CD4-positive, alpha-beta T cell treated with Interleukin-2 at 100 ng/mL for 4 hours (primary cell): ENCODE measurements at places on chromosomes 12 and 14.

DNA sequence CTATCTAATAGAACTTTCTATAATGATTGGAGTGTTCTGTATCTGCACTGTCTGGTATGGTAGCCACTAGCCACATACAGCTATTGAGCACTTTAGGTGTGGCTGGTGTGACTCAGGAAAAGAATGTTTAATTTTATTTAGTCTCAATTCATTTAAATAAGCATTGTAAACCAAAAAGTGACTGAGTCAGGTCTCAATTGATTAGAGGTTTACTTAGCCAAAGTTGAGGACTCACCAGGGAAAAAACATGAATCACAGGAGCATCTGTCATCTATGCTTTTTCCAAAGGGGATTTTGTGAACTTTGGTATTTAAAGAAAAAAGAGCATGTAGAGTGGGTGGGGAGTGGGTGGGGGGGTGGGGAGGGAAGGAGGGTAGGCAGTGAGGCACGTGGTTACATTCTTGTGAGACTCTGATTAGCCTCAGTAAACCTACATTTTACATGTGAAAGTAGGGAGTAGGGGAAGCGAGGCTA, 473.1 kb downstream of the ATP23 start:
- no peak for DNase-seq

- no peak for DNase-seq
Measured at GRCh38 chr14:92400579-92401444, 77.8 kb downstream of the SLC24A4 start.

DNA sequence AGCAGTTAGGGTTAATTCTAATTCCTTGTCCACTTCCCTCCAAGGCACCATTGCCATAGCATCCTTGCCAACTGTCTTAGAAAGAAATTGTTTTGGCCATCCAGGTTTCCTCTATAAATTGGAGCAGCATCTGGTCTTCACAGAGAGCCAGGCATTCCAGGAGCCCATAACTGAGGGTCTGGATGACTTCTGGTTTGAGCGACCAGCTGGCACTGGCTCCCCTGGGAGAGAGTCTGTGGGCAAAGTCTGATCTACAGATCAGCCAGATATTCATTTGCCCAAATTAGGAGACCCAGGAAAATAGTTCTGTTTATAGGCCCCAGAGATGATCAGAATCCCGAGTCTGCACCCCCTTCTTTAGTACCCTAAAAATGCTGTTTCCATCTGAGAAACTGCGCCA, 16.0 kb downstream of the VSX2 start:
- DNase-seq, result no peak

DNA sequence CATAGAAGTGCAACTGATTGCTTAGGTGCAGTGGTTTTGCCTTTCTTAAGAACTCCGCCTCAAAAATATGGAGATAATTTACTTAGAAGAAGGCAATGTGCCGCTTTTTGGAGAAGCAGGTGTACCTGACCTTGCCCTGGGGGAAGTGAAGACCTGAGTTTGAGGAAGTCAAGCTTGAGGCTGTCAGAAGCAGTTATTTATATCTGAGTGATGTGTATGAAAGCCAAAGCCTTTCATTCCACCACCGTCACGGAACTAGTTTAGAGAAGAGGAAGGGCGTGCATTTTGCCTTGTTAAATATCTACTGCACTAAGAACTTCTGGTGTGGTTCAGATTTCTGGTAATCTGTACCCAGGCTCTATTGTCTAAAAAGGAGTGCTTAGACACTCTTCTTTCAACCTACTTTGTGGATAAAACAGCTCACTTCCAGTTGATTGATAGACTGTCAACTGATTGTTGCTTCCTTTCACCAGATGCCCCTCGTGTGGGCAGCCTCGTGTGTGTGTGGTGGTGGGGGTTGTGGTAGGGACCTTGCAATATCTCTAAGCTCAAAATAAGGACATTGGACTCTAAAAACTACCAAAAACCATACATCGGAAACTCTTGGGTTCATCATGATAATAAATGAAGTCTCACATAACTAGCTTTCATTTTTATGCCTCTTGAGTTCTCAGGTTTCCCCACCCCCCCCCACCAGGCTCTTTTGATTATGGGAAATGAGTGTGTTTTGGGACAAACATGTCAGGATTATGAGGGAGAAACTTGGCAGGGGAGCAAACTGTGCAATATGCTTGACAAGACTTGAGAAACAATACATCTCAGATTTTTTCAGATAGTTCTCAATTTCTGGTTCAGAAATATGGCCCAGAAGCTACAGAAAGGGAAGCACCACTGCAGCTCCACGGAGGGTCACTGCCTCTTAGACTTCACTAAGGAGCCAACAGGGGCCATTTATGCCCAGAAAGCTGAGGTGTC, 78.6 kb downstream of the ARF6 start:
- peak; percentile 80 for DNase-seq

DNA sequence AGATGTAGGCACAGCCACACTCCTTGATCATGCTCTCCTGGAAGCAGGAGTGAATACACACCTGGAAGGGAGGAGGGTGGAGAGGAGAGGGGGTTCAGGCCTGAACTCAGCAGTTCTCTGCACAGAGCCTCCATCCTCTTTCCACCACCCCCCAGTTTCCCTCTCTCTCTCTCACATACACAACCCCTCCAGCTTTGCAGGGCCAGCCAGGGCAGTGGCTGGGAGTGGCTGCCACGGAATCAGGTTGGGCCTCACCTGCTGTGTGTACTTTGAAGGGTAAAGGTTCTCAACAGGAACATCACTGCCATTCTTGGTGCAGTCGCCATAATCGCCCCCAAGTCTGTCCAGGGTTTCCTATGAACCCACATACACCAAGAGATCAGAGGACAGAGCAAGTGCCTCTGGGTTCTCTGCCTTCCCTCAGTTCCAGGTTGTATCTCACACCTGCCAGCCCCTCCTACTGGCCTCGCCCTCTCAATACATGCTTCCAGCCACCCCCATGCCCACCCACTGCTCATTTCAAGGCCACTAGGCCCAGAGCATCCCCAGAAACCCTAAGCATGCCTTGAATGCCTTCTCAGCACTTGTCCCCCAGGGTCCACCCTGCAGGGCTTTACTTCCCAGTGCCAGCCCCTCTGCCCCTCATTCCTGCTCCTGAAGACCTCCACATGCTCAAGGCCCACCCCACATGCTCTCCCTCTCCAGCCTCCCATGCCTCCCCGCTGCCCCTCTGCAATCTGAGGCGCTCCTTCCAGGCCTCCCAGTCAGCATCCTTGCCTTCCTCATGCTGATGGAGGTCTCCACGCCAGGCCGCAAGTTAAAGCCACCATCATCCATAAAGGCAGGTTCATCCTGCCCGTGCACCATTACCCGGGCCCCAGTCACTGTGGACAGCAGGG, 12.9 kb upstream of the TNFRSF1A start:
- no peak for DNase-seq

- no peak for DNase-seq
Measured at GRCh38 chr14:24848102-24848790, 201.7 kb downstream of the STXBP6 start.

GRCh38 chr14:52063052-52063462, 5.8 kb downstream of the NID2 start:
- DNase-seq, result no peak

DNA sequence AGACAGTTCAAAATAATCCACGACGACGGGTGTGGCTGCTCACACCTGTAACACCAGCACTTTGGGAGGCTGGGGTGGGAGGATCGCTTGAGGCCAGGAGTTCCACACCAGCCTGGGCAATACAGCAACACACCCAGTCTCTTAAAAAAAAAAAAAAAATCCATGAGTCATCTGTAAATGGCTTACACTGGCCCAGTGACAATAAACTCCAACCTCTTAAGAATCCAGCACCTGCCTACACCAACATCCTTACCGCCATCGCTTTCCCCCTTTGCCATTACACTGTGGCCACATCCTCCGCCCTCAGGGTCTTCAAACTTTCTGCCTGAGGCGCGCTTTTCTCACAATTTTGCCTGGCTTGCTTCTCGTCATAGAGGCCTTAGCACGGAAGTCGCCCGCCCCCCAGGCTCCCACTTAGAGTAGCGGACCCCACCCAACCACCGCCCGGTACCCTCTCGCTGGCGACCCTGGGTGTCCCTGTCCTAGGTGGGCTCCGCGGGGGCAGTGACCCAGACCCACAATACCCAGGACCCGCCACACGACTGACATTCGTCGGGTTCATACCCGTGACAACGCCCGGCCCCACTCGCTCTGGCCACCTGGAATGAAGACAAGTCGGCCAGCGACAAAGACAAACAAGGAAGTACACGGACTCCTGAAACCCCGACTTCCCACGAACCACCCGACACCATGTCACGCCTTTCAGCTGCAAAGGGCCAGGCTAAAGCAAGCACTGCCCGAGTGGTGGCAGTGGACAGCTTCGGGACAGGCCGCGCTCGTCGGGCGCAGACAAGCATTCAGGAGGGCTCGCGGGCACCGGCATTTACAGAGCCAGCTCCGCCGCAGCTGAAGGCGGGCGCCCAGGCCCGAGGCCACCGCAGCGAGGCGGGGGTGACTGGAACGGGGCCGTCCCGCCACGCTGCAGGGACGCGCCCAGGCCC, 636 bp downstream of the GOLGA3 start:
- DNase-seq, result peak; percentile 27

- DNase-seq, result no peak
Measured at GRCh38 chr12:77047341-77048109, 17.8 kb downstream of the E2F7 start.

DNA sequence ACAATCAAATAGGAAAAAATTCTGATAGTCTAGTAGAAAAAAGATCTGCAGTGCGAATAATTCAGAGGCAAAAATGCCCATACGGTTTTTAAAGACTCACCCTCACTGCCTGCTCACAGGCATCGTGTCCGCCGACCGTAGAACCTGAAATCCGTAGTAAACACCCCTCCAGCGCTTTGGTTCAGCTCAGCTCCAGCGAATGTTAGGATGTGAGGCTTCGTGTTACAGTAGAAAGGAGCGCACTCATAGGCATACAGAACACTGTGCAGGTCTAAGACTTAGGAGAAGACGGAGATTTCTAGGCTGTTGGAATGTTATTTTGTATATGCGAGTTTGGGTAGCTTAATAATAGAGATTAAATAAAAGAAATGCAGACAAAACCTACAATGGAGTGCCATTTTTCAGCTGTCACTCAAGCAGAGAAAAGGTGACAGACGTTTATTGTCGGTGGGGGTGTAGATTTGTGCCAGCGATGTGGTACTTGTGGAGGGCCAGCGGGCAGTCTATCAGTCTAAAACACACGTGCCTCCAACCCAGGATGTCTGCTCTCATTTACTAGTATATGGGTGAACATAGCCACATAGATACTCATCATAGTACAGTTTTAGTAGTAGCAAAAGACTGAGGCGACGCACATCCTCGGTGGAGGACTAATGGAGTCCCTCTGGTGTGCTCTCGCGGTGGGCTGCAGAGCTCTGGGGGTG, 25.7 kb downstream of the SFSWAP start:
- DNase-seq, result no peak

DNA sequence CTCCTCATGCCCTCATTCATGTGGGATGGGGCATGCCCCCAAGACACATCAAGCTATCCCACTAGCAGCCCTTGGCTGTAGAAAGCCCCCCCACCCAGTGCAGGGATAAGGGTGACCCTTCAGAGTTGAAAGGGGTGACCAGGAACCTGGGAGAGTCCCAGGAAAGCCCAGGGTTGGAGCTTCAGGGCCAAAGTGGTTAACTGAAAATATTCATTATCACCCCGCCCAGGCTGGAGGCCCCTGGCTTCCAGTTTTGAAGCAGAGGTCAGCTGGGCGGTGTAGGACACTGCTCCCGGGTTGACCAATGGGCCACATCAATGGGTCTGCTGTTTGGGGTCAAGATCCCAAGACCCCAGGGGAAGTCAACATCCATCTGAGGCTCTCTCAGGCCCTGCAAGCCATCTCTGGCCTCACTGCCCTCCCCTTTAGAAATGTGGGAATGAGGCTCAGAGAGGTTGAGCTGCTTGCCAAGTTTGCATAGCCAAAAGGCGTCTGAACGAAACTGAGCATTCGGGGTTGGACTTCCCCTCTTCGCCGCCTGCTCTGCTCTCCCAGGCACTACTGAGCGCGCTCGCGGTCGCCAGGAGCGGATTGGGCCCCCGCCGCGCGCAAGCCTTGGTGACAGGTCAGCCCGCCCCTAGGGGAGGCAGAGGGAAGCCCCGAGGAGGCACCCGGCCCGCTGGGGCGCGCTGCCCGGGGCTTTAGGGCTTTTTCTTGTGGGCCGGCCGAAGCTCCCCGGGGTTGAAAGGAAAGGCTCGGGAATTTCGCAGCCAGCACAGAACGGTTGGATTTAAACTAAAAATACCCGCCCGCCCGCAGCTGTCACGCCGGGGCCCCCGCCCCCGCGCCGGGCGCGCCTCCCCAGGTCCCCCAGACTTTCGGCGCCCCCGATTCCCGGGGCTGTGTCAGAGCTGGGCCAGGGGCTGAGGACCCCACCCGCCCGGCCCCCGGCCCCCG, 576 bp downstream of the SYNE3 start:
- peak; percentile 84 for DNase-seq

DNA sequence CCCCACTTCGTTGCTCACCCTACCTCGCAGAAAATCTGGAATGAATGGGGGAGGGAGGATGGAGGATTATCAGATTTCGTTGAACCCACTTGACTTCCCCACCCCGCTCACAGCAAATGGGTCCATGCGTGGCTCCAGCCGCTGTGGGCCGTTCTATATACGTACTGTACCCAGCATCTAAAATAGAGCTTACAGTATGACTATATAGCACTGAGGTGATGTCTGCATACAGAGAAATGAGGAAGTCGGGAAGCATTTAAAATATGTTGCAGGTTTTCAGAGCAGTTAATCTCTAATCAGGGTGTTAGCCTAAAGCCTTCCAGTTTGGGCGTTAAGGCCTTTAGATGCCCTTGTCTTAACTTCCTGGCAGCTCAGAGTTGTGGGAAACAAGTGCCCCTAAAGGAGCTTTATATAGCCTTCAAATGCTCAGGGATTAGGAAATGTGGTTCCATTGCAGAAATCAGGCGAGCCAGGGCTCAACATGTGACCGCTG, 1.4 kb downstream of the BICDL1 start:
- DNase-seq, result no peak
